ENCODE measurements at places on chromosomes 6 and 20. TPM values are rescaled to one million over a fixed set of nuclear protein-coding genes. Genes with fewer than 3 reads are reported as not detected.

POU3F2 gene
- total RNA-seq, result under 0.01 TPM

ZNF165 gene
- total RNA-seq, result 0.52 TPM

SUMO4 gene
- 1.6 TPM for total RNA-seq

MYLK4 gene
- total RNA-seq, result 0.52 TPM

CD83 gene
- 1.9 TPM for total RNA-seq

RAB5IF gene
- 39.1 TPM for total RNA-seq

BFSP1 gene
- total RNA-seq, result 2.3 TPM

SLC35D3 gene
- total RNA-seq, result not detected

C20orf173 gene
- not detected for total RNA-seq

MAP3K4 gene
- total RNA-seq, result 25.7 TPM

AP5S1 gene
- total RNA-seq, result 13.6 TPM

ZBTB46 gene
- total RNA-seq, result 54.7 TPM

CDH26 gene
- 0.34 TPM for total RNA-seq

All from bronchial smooth muscle cell (primary cell).